ENCODE measurements at places on chromosomes 13 and 19.
A peak's percentile ranks its signal among the peaks of the same experiment; 100 is the strongest.

GRCh38 chr19:18112989-18113478 is 15.5 kb downstream of the MAST3 start:
- DNase-seq, result peak; percentile 88

GRCh38 chr19:47512183-47512947 is 2.5 kb downstream of the NAPA start:
- DNase-seq, result no peak

- peak; percentile 53 for DNase-seq
Observed at GRCh38 chr13:31200637-31200971, 829 bp downstream of the B3GLCT start.

DNA sequence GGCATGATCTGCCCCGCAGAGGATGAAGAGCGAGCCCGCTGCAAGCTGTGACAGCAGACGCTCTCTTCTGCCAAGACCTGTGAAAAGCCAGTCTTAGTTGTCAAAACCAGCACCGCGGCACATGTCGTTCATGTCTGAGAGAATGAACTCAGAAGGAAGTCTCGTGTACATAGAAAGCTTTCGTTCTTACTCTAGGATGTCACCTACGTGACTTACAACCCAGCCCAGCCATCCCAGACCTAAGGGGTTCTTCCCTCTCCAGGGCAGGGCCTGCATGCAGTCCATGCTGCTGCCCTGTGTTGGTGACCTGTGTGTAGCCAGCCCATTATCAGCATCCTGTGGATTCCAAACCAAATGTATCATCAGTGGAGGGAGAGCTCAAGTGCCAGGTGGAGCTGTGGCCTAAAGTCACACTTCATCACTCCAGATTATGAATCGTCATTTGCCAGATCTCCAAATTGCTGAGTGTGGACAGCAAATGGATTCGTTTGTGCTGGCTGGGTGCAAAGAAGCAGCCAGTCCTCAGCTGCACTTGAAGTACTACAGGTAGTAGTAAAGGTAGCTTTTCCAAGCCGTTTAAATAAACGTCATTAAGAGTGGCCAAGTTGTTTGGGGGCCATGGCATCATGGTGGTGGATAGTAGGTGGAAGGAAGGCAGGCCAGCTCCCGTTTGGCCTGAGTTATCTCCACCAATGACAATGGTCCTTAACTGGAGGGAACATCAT is 73.9 kb upstream of the GPR183 start:
- DNase-seq, result no peak

GRCh38 chr13:22757530-22758120 is 423.2 kb upstream of the SGCG start:
- DNase-seq, result no peak

GRCh38 chr19:31235806-31236205 is 113.4 kb downstream of the TSHZ3 start:
- no peak for DNase-seq

- no peak for DNase-seq
Observed at GRCh38 chr13:112617754-112618375, 29.9 kb upstream of the TUBGCP3 start.

- DNase-seq, result peak; percentile 55
Observed at GRCh38 chr13:93450191-93450621, 223.6 kb downstream of the GPC6 start.

GRCh38 chr13:40469581-40470310 is 196.7 kb downstream of the FOXO1 start:
- DNase-seq, result no peak

DNA sequence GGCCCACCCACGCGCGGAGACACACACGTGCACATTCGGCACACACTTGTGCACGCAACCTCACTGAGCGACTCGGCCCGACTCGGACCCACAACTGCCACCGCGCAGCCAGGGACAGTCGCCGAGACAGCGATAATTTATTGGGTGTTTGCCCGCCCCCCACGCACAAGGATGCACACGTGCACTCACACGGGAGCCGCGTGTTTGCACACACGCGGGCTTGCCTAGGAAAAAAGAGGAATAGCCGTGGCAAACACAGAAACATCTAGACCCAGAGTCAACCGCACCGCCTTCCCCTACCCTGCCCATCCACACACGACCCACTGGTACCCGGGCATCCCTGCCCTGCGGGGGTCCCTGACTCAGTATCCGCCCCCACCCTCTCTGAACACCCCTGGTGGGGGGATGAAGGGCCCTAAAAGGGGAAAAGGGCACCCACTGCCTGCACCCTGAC is 1.1 kb upstream of the SSBP4 start:
- DNase-seq, result no peak

GRCh38 chr19:32626969-32627368 is 46.0 kb downstream of the PDCD5 start:
- no peak for DNase-seq
